ENCODE measurements at places on chromosomes 2 and 18. TPM values are rescaled to one million over a fixed set of nuclear protein-coding genes. Genes with fewer than 3 reads are reported as not detected.

Gene VIT
- not detected for polyA plus RNA-seq

Gene RELCH
- 4.6 TPM for polyA plus RNA-seq

DNA sequence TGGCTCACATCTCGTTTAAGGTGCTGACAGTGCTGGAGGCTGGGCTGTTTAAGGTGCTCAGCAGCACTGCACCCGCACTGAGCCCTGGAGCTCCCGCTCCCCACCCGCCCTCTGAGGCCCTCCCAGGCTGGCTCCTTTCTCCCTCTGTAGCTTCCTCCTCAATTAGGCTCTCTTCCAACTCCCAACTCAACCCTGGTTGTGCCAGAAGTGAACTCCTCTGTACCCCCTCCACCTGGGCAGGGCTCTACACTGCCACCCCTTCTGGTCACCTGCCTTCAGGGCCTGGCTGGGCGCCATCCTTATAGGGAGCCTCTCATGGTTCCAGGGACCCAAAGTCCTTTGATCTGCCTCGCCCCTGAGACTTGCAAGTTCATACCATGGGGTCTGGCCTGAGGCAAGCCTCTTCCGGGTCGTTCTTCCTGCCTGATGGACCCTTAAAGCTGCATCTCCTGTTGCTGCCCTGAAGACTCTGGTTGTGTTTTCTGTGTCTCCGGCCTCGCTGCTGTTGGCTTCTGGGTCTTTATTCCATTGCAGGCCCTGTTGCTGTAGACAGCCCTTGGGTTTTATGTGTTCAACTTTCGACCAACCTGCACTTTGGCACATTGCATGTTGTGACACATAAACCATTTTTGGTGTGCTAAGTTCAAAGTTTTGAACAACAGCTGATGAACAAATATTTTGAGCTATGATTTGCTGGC lies 199.6 kb downstream of the LDLRAD4 start:
- no peak for DNase-seq

GRCh38 chr2:67320861-67321587 lies 76.1 kb upstream of the ETAA1 start:
- no peak for DNase-seq

GRCh38 chr2:51601706-51602105 lies 569.8 kb upstream of the NRXN1 start:
- DNase-seq = no peak

DNA sequence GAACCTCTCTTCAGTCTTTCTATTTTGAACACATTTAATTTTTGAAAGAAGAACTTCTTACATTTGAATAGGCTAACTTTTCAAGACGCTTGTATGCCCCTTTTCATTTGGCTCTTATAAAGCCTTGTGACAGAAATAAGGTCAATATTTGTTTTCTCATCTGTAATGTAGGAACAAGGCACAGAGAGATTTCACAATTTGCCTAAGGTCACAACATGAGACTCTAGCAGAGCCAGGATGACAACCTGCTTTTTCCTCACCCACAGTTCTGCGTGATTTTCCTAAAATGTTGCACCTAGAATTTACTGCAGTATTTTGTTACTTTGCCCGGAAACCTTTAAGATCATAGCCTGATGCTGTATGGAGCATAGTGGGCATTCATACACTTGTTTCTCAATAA lies 67.4 kb downstream of the TXNL1 start:
- no peak for DNase-seq

- DNase-seq = no peak
These were observed 506.5 kb upstream of the TNP1 start for GRCh38 chr2:217366266-217366895.

- DNase-seq = no peak
These were observed 243.6 kb upstream of the EPAS1 start for GRCh38 chr2:46053564-46053963.

DNA sequence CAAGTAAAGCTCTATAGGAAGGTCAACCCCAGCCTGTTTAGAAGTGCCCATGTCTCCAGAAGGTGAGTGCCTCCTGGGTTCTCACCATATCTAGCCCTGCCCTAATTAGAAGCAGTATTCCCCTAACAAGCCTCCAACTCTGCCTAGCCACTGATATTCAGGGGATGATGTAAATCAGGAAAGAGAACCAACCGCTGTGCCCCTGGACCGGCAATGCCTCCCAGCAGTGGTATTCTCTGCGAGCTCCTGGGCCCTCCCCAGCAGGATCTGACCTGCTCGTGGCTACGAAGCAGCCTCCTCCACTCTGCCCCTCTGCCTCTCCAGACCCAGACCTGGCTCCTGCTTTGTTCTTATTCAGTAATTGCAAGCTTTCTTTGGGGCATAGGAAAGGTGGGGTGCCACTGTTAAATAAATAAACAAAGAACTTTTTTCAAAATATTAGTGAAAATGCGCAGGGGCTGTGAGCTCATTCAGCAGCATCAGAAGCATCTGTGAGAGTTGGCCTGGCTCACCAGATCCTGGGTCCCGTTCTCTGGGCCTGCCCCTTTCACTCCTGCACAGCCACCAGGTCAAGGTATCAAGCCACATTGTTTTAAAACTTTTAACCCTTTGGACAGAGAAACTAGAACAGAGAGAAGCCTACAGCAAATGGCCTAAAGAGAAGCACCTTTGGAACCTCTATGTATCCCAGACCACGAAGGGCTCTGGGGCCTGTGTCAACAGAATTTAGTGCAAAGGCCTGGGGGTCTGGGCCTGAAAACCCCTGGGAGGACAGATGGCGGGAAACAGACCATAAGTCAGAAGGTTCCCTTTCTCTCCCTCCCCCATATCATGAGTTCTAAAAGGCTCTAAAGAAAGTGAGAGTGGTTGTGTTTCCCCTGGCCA lies 11.9 kb downstream of the MREG start:
- DNase-seq = no peak

DNA sequence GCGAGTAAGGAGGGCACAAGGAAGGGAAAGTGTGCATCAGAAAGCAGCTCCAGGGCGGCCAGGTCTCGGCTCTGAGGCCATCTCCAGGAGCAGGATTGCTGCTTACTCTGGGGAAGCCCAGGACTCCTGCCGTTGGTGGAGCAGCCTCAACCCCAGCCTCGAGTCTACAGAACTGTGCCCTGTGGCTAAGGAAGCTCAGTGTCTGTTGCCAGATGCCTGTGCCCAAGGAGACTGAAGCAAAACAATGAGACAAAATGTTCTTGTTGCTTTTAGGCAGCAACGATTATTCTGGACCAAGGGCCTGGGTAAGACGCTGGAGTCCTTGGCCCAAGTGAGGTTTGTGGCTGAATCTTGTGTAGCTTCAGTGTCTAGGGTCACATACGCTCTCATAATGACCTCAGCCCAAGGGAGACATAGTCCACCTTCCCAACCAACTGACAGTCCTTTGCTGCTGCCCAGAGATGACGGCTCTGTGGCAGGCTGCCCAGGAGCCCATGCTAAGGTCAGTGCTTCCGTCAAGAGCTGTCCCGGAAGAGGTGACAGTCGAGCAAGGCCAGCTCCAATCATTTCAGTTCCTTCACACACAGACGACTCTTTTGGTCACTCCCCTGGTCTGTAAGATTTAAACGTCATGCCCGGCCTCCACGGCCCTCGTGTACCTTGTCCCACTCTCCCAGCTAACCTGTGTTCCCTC lies 223.8 kb downstream of the TTC32 start:
- no peak for DNase-seq

Data from foreskin keratinocyte (primary cell).